ENCODE measurements at places on chromosomes 7 and 10.

GRCh38 chr10:94307046-94307615 lies 55.6 kb downstream of the NOC3L start:
- no peak for DNase-seq

GRCh38 chr7:35026150-35026549 lies 11.1 kb downstream of the DPY19L1 start:
- DNase-seq: no peak

DNA sequence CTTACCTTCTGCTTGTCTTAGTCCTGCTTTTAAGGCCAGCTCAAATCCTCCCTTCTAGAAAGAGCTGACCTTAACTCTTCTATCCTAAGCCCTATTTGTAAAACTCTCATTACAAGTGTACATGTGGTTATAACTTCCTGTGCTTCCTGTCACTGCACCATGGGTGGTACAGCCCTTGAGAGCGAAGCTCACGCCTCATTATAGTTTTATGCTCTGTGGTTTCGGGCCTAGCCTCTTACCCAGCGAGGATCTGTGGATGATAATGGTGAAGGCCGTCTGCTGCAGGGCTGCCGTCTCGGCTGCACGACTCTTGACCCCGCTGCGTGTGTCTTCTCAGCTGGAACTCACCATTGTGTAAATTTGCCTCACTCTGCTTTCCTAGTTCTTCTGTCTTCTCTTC lies 74.6 kb downstream of the CUL1 start:
- DNase-seq: no peak

GRCh38 chr10:72483471-72483870 lies 128.8 kb upstream of the DNAJB12 start:
- DNase-seq: no peak

GRCh38 chr7:87528730-87529129 lies 53.2 kb upstream of the ABCB4 start:
- DNase-seq: no peak

GRCh38 chr10:110747609-110748464 lies 103.7 kb downstream of the RBM20 start:
- DNase-seq: no peak

- DNase-seq: no peak
Measured at GRCh38 chr7:142496545-142496991, 238.7 kb upstream of the PRSS58 start.

DNA sequence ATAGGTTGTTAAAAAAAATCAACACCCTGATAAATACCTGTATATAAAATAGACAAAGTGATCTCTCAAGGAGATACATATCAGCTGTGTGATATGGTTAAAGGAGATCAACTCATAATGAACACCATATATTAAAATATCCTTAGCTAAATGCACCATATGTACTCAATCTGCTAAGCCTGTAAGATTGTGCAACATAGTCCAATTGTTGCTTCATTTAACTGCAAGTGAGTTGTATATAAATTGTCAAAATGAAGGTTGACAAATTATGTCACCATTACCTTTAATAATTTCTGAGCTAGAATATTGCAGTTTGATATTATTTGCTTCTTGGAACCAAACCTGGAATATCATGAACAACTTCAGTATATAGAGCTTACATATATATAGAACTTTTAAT lies 283.7 kb downstream of the MALRD1 start:
- DNase-seq: no peak

DNA sequence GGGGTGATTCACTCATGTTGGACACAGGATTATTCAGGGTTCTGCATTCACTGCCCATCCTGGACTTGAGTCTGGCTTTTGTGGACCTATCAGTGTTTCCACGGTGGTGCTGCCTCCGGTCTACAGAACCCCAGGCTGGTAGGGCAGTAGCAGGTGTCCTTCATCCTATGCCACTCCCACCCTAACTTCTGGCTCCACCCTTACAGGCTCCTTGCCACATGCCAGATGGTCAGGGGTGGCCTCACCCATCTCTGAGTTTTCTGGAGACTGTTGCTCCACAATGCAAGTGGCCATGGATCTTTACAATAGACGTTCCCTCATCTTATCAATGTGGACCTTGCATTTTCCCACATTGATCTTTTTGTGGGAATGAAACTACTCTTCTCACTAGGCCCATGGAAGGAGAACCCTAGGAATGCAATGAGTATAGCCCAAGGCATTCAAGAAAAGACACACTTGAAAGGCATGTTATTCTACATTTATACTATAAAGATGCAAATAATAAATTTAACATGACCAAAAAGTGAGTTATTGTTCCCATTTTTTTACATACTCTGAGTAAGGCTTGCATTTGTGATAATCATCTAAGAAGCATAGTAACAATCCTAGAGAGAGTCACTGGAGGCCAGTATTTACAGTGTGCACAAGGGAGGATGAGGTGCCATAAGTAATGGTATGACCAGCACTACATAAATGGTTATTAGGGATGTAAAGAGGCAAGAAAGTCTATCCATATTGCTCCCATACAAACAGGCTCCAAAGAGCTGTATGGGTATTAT lies 57.4 kb upstream of the ADO start:
- no peak for DNase-seq

- no peak for DNase-seq
Measured at GRCh38 chr7:46463170-46463569, 542.1 kb upstream of the IGFBP3 start.

DNA sequence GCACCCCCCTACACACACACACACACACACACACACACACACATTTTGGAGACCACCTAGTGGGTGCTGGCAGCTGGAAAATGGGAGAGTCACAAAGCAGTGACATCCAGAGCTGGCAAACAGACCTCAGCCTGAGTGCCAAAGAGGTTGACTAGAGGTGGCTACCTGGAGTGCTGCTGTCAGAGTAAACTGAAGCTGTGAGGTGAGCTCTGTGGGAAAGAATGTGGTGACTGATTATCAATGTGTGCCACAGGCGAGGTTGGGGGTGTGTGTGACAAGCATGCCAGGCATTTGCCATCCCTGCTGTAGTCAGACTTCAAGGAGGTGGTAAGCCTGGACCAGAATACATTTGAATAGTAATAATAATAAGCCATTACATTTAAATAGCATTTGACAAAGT lies 120.6 kb downstream of the SLIT1 start:
- DNase-seq: no peak

DNA sequence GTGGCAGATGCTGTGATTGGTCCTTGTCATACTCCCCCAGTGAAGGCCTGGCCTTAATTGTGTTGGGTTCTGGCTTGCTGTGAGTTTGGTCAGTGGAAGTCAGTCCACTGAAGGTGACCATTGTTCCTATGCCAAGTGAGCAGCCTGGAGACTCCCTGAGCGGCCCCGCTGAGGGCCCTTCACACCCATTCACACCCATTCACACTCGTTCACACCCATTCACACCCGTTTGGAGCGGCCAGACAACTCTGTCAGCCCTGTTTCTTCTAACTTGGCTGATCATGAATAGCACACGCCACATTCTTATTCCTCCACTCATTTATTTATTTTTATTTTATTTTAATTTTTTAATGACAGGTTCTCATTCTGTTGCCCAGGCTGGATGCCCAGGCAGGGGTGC lies 61.5 kb downstream of the C10orf120 start:
- DNase-seq: no peak
